ENCODE measurements at places on chromosomes 2 and 18. TPM values are rescaled to one million over a fixed set of nuclear protein-coding genes. Genes with fewer than 3 reads are reported as not detected.

DNA sequence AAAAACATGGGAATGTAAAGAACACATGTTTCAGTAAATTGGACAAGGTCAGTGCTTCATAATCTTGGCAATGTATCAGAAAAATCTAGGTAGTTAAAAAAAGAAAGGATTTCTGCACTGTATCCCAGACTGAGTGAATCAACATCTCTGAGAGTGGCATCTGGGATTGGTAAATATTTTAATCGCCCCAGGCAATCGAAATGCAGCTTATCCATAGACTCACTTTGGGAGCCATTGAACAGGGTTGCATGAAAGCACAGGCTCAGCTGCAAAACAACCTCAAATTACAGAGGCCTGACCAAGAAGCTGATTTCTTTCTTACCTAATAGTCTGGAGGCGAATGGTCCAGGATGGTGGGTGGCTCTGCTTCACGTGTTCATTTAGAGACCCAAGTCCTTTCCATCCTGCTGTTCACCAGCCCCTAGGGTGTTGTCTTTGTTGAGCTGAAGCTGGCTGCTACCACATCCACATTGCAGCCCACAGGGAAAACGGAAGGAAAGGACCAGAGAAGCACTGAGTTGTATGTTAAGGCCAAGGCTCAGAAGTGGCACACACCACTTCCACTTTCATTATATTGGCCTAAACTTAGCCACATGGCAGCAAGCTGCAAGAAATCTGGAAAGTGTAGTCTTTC is 59.0 kb downstream of the MOGAT1 start:
- DNase-seq = no peak

DNA sequence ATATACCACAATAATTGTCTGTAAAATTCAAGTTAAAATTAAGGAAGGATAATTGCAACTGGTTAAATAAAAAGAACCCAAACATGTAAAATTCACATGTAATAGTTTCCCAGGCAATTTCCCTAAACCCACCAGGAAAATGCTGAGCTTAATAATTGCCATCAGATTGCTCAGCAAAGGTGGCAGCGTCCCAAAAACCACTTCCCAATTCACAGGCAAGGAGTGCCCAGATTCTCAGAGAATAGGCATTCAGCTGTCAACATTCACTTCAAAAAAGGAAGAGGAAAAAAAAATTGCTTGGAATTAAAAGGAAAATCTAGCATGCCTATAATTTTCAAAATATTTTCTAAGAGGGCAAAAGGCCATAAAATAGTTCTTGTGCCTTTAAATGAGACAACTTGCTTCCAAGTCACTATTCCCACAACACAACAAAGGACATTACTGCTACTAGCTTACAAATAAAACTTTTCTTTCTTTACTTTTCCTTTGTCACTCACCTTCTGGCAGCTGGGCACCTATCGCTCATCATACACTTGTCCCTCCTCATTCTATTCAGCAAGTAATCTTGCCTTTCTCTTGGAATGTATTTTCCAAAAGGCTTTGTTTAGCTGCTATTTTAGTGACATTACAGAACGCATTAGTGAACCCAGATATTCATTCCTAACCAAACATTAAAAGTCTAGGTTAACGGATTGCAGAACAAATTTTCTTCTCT is 15.2 kb downstream of the SRBD1 start:
- DNase-seq = no peak

DNA sequence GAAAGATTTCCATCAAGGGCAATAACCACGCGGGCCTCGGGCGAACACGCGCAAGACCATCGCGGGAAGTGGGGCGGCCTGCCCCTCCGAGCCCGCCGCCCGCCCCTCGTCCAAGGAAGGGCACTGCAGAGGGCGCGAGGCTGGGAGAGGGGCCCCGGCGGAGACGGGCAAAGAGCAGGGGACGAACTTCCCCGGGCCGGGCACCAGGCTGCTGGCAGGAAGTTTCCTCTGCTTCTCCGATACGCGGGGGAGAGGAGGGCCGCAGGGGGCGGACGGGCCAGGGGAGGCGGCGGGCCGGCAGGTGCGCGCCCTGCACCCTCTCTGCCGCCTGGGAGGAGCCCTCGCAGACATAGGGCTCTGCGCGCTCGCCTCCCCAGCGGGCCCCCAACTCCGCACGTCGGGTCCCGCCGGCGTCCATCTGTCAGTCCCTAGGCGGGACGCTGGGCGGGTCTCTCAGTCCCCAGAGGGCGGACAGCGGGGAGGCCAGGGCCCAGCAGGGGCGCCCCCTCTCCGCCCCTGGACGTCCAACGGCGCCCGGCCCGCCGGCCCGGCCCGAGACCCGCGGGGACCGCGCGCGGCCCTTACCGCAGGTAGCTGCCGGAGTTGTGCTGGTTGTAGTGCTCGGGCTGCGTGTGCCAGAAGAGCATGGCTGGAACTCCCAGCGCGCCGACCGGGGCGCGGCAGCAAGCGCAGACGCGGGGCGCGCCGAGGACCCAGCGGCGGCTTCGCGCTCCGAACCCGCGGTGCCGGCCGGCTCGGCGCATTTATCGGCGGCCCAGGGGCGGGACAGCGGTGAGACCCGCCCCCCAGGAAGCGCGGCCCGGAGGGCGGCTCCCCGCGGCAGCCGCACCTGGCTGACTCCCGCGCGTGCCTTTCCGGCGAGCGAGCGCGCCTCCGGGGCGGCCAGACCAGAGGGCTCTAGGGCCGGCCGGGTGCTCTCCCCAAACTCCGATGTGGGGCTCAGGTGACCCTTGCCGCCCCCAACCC is at the start of gene TFCP2L1:
TSS of gene TFCP2L1 (minus strand) at position 740 of the 987 bp plus-strand sequence. CDS start at position 647, 93 bp downstream.
- no peak for DNase-seq

DNA sequence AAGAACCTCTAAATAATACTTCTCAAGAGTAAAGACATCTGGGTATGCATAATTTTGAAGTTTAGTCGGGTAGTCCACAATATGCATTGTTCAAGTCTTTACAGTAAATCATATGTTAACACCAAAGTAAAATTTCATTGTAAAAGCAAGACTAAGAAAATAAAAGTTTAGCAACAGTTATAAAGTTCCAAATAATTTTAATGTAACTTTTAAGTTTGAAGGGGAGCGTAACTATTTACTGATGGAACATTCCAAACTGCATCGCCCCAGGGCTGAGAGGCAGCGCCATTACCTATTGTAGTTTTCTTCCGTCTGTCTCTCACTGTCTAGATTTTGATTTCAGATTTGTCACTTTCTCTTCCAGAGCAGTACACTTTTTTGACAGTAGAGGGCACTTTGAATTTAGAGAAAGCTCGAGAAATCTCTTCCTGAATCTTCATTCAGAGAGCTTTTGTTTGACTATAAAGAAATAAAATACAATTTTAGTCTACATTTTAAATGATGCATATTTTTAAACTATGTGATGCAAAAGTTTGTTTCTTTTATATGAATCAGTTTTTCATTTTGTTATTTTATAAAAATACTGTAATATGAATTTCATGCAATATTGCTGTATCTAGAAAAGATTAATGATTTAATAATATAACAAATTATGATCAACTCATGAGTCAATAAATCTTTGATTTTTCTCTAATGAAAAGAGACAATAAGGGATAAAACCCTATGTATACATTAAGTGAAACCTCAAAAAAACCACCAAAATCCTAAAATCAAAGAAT is 389.8 kb downstream of the FIGN start:
- DNase-seq = no peak

HOXD10 gene
- not detected for total RNA-seq
